ENCODE measurements at places on chromosomes 13 and 19. TPM values are rescaled to one million over a fixed set of nuclear protein-coding genes. Genes with fewer than 3 reads are reported as not detected.
A peak's percentile ranks its signal among the peaks of the same experiment; 100 is the strongest.

Gene MYH14
- polyA plus RNA-seq: 4.8 TPM

Gene APC2
- not detected for polyA plus RNA-seq

Gene ZNF681
- polyA plus RNA-seq: 0.31 TPM

Gene URAD
- not detected for polyA plus RNA-seq

Gene MIPEP
- polyA plus RNA-seq: 3.6 TPM

Gene JAK3
- polyA plus RNA-seq: 2.3 TPM

Gene TGFBR3L
- polyA plus RNA-seq: 1.5 TPM

Gene ASF1B
- 0.49 TPM for polyA plus RNA-seq

DNA sequence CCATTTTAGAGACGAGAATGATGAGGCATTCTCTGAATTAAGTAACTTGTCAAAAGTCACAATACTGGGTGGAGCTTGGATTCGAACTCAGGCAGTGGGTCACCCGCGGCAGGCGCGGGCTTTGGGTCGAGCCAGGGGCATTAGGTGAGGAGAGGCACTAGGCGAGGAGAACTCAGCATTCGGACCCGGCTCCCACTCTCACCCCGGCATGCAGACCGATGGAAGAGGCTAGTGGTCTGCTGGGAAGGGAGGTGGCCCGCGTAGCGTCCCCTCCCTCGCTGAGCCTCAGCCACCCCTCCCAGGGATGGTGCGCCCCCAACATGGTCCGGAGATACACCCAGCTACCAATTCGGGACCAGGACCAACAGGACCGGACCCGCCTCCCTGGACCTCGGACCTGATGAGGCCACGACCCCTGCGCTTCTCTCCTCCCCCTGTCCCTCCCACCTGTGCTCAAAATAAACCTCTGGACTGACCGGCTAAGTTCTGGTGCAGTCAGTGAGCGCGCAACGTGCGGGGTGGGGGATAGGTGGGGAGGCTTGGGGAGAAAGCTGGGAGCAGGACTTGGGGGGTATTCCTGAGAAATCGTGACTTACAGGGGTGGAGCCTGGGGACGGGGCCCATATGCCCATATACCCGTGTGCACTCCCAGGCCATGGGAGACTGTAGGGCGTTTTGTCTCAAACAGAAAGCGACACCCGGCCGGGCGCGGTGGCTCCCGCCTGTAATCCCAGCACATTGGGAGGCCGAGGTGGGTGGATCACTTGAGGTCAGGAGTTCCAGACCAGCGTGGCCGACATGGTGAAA lies 1.3 kb upstream of the SNAPC2 start:
- peak; percentile 68 for DNase-seq

- DNase-seq: no peak
Observed at GRCh38 chr13:37686501-37686900, 87.9 kb upstream of the POSTN start.

DNA sequence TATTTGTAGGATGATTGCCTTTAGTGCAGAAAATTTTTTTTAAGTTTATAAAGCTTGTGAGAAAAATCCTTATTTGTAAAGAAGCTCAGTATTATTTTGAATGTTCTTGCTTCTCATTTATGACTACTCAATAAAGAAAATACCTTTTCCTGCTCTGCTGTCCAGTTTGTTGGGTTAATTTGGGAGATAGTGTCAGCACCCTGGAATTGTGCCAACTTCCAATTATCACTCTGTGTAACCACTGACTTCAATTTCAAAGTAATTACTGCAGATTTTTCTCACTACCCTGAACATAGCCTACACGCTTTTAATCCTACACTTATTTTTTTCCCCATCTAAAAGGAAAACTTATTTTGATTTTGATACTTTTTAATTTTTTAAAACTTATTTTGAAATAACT lies 93.1 kb downstream of the GGACT start:
- no peak for DNase-seq

GRCh38 chr13:35473206-35473775 lies 3.2 kb downstream of the MAB21L1 start:
- DNase-seq: no peak

- no peak for DNase-seq
Observed at GRCh38 chr13:101127741-101128353, 288.5 kb downstream of the NALCN start.

GRCh38 chr19:3420244-3420755 lies 53.9 kb downstream of the NFIC start:
- no peak for DNase-seq

DNA sequence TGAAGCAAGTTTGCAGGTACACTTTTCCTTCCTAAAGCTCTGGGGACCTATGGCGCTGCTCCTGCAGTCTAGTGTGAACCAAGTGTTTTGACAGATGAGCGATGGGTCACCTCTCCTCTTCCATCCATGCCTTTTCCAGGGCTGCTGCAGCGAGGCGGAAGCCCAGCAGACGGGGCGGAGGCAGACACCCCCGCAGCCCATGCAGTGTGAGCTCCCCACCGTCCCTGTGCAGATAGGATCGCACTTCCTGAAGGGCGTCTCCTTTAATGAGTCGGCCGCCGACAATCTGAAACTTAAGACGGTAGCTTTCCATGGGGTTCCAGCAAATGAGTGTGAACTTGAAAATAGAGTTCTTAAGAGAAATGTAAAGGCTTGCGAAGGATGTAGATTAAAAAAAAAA lies 37.1 kb upstream of the GPI start:
- DNase-seq: no peak

DNA sequence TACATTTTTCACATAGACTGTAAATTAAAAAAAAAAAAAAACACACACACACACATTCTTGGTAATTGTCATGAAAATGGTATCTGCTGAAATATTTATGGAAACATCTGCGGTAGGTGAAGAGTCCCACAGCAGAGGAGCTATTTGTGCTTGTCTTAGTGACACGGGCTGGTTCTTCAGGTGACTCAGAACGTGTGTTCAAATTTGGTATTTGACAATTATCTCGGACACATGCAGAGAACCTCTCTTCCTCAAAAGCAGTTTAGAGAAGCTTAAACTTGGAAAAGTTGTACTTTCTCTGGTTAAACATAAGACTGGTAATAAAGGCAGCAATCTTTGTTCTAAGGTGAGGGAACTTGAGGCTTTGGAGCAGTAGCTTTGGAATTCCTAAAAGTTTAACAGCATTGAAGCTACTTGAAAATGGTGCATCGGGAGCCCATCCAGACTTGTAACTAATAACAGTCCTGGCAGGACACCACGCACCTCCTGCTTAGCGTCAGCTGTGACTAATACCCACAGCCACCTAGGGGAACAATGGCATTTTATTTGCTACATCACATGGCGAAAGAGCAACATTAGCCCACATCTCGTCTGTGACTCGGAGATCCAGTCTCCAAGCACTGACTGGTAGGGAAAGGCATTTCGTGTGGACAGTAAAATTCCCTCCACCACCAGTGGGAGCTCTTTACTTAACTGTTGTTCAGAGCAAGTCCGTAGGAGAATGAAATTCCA lies 1505.1 kb upstream of the SLC10A2 start:
- peak; percentile 74 for DNase-seq

GRCh38 chr13:73954808-73955207 lies 179.4 kb downstream of the KLF12 start:
- no peak for DNase-seq

DNA sequence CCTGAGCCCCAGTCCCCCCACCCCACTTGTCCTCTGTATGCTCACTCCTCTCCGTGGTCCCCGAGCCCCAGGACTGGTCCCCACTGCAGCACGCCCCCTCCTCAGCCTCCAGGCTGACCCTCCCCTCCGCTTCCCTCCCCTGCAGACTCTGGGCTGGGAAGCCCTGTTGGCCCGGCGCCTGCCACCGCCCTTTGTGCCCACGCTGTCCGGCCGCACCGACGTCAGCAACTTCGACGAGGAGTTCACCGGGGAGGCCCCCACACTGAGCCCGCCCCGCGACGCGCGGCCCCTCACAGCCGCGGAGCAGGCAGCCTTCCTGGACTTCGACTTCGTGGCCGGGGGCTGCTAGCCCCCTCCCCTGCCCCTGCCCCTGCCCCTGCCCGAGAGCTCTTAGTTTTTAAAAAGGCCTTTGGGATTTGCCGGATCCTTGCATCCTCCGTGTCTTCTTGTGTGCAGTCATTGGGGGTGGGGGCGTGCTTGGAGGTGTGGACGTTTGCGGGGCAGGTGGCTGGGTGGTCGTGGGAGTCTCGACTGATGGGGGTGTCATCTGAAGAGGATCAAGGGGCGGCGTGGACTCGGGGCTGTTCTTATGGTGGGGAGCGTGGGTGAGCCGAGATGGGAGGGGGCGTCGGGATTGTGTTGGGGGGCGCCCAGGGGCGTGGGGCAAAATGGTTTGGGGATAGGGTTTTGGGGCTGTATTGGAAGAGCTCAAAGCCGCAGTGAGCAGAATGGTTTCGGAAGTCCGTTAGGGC lies 3.5 kb downstream of the PTGER1 start:
- no peak for DNase-seq

- peak; percentile 88 for DNase-seq
Observed at GRCh38 chr19:38663957-38664502, 16.6 kb downstream of the ACTN4 start.

GRCh38 chr13:98761126-98761985 lies 8.9 kb upstream of the SLC15A1 start:
- no peak for DNase-seq

- DNase-seq: no peak
Observed at GRCh38 chr13:32051156-32051555, 19.6 kb downstream of the FRY start.

- DNase-seq: no peak
Observed at GRCh38 chr13:28246891-28247290, 108.5 kb downstream of the PAN3 start.

- DNase-seq: no peak
Observed at GRCh38 chr13:98476538-98476966, 100.4 kb downstream of the STK24 start.

DNA sequence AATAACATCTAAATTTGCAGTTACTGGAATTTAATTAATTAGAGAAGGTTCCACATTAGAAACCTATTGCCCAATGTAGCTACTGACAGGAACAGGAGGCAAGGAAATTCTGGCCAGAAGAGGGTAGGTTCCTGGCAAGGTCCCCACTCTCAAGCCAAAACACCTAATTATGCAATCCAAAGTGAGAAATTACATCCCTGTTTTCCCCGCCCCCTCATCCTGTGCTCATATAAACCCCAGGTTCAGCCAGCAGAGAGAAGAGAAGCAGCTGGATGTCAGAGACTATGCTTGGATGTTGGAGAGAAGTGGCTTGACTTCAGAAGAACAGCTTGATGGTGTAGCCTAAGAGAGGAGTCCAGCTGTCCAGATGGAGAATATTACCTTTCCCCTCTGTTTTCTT lies 951.3 kb upstream of the PRR20A start:
- no peak for DNase-seq

- DNase-seq: peak; percentile 89
Observed at GRCh38 chr19:4534836-4535658, at the start of gene PLIN5. Gene PLIN5, minus strand, starts transcription at chr19:4535224. Its CDS starts 1,150 bp downstream, at chr19:4534074.

GRCh38 chr13:42696191-42696590 lies 85.2 kb upstream of the FAM216B start:
- DNase-seq: no peak

- no peak for DNase-seq
Observed at GRCh38 chr13:45398877-45399276, 19.3 kb downstream of the SLC25A30 start.

DNA sequence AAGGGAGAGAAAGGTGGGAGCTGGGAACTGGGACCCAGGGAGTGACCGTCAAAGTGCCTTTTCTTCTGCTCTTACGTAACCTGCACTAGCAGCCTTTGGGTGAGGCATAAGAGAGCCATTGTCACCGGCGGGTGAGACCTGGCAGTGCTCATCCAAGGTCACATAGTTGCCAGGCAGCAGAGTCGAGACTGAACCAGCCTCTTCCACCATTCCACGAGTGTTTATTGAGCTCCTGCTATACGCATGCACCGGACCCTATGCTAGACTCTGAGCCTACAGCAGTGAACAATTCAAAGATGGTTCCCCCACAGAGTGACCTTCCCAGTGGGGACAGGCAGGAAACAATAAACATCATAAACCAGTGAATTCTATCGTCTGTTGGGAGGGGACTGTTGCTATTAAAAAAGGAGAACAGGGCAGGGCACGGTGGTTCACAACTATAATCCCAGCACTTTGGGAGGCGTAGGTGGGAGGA lies 18.6 kb upstream of the STRN4 start:
- DNase-seq: no peak
